ENCODE measurements at places on chromosomes 6 and 20.

- DNase-seq: no peak
Observed at GRCh38 chr6:168310945-168311344, 8.6 kb downstream of the DACT2 start.

GRCh38 chr6:148509119-148509799, 166.6 kb downstream of the SASH1 start:
- no peak for DNase-seq

GRCh38 chr20:51828762-51829161, 26.4 kb upstream of the SALL4 start:
- no peak for DNase-seq

- DNase-seq: no peak
Observed at GRCh38 chr20:1081891-1082290, 36.5 kb upstream of the PSMF1 start.

GRCh38 chr6:125658136-125658535, 91.3 kb upstream of the HEY2 start:
- no peak for DNase-seq

GRCh38 chr20:38324159-38324558, 20.2 kb downstream of the BPI start:
- no peak for DNase-seq

DNA sequence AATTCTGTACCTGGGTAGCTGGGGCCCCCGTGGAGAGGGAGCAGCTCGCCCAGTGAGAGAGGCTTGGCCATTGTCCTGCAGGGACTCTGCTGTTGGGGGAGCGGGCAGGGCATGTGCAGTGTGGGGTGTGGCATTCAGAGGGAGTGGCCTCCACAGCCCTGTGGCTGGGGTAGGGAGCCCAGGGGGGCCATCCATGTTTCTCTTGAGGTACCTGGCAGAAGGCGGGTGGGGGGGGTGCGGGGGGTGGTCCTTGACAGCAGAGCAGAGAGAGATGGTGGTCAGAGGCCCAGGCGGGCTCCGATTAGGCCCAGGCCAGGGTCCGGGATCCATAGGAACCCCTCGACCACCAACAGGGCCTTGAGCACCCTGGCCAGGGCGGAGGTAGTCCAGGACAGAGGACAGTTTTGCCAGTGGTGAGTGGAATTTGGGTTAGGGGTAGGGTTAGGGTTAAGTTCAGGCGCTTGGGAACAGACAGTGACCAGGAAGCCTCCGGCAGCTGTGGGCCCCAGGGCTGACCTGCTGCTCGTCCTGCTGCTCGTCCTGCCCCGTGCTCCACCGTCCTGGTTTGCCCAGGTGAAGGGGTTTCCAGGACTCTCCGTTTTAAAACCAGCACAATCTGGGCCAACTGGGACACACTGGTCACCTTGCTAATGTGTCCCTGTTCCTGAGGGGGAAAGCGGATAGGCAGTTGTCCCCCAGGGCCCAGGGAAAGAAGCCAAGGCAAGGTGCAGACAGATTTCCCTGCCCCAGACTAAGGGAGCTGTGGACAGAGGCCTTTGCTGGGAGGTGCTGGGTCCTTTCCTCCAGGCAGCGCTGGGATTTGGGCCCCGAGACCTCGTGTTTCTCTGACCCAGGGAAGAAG, 24.8 kb upstream of the MYT1 start:
- no peak for DNase-seq

DNA sequence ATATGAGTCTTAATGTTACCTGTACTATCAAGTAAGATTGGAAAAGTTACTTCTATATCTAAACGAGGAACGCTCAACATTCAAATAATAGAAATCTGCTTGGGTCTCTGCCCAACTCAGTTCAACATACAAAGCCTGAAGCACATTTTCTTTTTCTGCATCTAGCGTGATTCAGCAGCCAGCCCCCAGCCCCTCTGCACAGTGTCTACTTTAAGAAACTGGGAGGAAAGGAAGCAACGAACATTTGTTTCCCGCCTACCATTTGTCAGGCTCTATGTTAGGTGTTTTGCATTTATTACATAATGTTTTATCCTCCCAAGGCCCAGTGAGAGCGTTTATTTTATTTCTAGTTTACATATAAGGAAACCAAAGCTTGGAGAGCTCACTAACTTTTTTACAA, 17.3 kb downstream of the PHACTR1 start:
- no peak for DNase-seq

DNA sequence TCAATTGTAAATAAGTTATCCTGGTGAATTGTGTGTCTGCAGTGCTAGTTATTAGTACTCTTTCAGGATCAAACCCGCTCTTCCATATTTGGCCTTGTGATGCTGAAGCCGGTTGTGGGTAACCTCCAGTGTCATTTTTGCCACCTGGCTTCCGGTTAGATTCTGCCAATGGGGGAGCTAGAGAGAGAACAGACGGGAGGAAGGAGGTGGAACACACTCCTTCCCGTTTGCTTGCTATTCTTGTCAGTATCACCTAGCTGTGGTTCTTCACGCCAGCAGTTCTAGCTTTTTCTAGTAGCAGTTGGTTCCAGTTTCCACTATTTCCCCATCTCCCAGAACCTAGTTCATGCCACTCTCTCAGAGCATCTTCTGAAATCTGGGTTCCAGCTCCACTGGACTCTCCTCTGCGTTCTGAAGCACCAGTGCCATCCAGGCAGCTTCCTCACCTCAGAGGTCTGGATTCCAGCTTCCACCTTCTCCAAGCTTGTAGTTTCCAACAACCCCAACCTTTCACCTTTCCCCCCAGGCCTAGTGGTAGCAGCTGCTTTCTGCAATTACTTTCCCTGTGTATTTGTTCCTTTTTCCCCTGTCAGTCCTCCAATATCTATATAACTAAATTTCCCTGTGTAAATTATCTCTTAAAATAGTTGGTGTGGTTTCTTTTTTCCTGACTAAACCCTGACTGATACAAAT, 46.9 kb upstream of the LOC128125822 start:
- no peak for DNase-seq

GRCh38 chr6:6661684-6662083, 73.2 kb downstream of the LY86 start:
- peak; percentile 16 for DNase-seq

DNA sequence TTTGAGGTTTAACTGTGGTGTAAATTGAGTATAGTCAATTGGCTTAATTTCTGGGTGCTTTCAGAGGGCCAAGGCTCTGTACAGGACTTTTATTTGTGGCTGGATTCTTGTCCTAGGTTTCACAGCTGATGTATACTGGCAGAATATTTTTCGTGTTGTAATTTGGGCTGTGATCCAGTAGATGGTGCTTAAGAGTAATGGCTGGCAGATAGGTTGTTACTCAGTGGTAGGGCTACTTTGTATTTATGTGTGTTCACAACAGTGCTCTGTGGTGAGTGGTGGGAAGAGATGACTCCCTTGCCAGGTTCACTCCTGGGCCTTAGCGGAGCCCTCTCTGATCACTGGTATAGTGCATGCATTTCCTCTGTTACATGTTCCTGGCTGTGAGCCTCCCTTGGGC, 34.5 kb upstream of the FERMT1 start:
- DNase-seq: no peak

GRCh38 chr6:107323133-107323785, 136.1 kb downstream of the PDSS2 start:
- peak; percentile 52 for DNase-seq

DNA sequence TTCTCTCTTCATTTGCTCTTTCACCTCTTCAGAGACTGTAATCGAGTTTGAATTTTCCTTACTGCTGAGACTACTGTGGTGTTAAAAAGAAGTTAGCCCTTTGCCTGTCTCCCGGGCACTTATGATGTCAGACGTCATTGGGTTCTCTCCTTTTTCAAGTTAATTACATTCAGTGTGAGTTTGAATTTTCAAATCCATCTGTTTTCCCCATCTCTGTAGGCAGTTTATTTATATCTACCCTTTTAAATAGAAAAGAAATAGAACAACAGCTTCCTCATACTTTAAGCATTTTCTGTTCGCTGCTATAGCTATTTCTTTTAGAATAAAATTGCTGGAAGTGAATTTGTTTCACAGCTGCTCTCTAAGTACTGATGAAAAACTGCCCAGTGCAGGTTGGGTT, 81.4 kb downstream of the MCHR2 start:
- DNase-seq: no peak

DNA sequence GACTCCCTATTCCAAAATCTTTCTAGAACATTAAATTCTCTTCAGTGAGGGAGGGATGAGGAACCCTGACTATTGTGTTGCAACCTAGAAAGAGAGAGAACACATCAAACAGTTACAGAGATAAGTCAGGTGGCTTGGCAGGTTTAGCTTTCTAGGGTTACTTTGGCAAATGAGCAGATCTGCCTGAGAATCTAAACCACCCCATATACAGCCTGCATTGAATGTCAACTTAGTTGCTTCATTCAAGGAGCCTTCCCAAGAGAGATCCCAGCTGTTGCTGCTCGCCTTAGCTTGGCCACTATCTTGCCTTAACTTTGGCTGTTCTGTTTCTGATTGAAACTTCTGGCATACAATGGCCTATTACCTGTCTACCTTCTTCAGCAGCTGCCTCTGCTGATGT, 74.7 kb upstream of the TCF21 start:
- no peak for DNase-seq

- no peak for DNase-seq
Observed at GRCh38 chr20:43955750-43956191, 41.1 kb downstream of the TOX2 start.

- DNase-seq: no peak
Observed at GRCh38 chr20:10603378-10603777, 70.4 kb downstream of the JAG1 start.

DNA sequence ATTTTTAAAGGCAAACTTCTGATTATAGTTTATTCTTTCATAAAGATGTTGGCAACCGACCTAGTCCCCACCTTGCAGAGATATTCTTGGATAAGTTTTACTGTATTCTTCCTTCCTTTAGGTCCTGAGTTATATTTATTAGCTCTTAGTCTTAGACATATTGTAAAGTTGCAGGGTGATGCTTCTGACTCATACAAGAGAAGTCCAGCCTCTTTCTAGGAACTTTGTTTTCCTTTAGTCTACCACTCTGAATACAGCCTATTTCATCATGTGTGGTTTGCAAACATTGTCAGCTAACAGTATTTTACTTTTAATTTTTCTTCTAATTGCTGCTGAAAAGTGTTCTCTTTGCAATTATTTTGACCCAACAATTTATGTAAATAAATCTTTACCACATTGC, 686.7 kb downstream of the COL12A1 start:
- peak; percentile 54 for DNase-seq

DNA sequence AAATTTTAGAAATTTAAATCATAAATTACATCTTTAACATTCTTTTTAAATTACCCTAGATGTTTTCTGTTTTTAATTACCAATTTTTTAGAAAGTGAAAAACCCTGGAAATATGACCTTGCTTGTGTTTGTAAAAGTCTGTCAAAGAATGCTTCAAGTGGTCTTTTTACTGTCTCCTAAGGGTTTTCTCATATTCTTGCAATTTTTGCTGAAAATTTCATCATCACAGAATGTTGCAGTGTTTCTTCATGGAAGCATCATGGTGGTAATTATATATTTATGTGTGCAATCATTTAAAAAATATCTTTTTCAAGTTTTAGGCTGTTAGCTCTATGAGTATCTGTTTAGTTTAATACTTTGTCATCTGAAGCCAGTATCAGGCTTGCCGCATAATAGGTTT, 178.2 kb downstream of the HDGFL1 start:
- no peak for DNase-seq

DNA sequence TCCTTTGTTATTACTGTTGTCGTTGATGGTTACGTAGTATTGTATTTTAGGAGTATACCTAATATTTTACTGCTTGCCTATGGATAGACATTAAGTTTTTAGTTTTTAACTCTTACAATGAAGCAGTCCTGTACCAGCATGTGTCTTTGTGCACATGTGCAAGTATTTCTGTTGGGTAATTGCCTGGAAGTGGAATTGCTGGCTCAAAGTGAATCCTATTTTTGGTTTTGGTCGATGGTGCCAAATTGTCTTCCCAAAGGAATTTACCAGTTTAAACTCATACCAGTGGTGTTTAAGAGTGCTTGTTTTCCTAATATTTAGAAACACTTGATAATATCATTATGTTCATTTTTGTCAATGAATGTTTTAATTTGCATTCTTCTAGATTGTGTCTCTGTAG, 75.5 kb downstream of the ANKS1A start:
- DNase-seq: peak; percentile 70

- no peak for DNase-seq
Observed at GRCh38 chr6:168834801-168835200, 393.8 kb downstream of the SMOC2 start.

DNA sequence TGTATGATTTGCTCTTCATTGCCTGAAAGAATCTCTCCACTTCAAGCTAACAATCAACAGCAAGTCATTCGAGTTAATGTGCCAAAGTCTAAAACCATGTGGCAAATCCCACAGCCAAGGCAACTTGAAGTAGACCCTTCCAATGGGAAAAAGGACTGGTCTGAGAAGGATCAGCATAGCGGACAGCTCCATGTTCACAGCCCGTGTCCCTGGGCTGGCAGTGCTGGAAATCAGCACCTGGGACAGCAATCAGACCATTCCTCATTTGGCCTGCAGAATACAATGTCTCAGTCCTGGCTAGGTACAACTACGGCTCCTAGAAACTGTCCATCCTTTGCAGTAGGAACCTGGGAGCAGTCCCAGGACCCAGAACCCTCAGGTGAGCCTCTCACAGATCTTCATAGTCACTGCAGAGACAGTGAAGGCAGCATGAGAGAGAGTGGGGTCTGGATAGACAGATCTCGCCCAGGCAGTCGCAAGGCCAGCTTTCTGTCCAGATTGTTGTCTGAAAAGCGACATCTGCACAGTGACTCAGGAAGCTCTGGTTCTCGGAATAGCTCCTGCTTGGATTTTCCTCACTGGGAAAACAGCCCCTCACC, 1.1 kb downstream of the GJA10 start:
- peak; percentile 61 for DNase-seq

GRCh38 chr6:33720998-33721397, 9.5 kb upstream of the UQCC2 start:
- no peak for DNase-seq

- DNase-seq: no peak
Observed at GRCh38 chr6:56660381-56660730, 17.7 kb upstream of the DST start.

GRCh38 chr6:113172531-113172966, 684.6 kb upstream of the MARCKS start:
- DNase-seq: no peak

DNA sequence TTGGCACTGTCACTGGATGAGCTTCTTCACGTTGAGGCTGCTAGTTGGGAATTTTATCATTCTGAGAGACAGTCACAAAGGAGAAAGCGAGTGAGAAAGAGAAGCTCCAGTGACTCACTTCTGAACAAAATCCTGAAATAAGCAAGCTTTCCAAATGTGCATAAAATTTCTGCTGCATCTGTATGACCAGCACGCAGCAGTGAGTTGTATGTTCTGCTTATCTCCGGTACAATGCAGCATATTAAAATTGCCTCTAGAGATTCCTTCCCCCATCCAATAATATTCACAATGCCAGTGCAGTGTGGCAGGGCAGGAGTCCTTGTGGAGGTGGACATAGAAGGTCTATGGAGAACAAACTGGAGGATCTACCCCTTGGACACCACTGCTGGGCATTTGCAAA, 290.5 kb downstream of the ADGB start:
- DNase-seq: no peak
